ENCODE measurements at places on chromosomes 11 and 22.

GRCh38 chr11:61059260-61059752 lies 43.0 kb upstream of the CD5 start:
- DNase-seq, result no peak

GRCh38 chr11:107864591-107864990 lies 6.0 kb upstream of the SLC35F2 start:
- DNase-seq, result no peak

- no peak for DNase-seq
Measured at GRCh38 chr11:104320097-104320496, 156.2 kb upstream of the PDGFD start.

GRCh38 chr11:1447845-1448825 lies 38.4 kb downstream of the MOB2 start:
- no peak for DNase-seq

DNA sequence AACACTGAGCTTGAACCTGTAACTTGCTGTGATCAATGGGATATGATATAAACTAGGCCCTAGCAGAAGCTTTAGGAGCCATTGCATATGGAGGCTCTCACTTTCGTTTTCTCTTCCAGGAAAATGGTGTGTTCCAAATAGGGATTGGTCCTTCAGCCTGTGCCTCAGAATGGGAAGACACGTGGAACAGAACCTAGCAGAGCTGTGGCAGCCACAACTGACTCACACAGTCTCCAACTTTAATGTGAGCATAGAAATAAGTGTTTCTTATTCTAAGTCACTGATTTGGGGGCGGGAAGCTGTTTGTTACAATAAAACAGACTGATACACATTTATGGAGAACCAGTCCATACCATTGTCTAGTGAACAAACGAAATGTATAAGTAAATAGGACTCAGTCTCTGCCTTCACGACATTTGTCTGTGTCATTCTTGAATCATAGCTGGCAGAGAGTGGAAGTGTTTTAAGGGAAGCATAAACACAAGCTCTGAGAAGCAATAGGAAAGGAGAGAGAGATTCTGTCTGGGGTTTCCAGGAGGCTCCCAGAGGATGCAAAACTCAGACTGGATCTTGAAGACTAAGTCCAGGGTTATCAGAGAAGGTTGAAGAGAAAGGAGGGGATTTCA lies 97.3 kb downstream of the GALNT18 start:
- DNase-seq, result no peak

Data from stimulated activated naive CD4-positive, alpha-beta T cell treated with Interleukin-2 at 50 U/mL for 16 hours (primary cell).